CD4-positive, alpha-beta T cell treated with Interleukin-15 for 4 hours (primary cell): ENCODE measurements at places on chromosomes 2 and 18.

DNA sequence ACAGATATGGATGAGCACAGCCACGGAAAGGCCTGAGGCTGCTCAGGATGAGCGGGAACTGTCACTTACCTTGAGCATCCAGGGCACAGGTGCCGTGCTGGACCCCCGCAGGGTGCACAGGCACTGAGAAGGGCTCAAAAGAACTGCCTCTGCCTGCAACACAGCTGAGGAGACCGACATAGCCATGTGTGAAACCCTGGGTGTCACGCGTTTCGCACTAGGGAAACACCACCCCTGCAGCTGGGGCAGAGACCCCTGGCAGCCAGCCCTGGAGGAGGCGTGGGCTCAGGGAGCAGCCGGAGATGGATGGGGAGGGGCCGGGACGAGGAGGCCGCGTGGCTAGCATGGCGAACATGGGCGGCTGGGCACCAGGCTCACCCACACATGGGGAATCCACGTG lies 228.9 kb downstream of the EIPR1 start:
- no peak for DNase-seq

DNA sequence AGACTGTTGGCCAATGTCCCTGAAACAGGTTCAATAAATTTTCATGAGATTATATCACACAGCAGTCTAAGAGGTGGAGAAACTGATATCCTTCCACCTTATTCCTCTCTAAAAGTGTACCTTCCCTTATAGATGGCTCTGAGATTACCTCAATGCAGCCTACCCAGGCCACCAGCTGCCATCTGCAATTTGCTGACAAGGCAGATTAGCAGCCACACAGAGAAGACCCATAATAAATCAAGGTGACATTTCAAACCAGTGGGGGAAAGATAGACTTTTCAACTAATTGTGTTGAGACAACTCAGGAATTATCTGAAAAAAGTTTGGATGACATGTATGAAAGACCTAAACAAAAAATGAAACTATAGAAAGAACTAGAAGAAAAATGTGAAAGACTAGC lies 43.2 kb downstream of the ZBTB7C start:
- DNase-seq, result no peak

- DNase-seq, result no peak
Observed at GRCh38 chr2:37471994-37472393, 127.6 kb downstream of the QPCT start.

DNA sequence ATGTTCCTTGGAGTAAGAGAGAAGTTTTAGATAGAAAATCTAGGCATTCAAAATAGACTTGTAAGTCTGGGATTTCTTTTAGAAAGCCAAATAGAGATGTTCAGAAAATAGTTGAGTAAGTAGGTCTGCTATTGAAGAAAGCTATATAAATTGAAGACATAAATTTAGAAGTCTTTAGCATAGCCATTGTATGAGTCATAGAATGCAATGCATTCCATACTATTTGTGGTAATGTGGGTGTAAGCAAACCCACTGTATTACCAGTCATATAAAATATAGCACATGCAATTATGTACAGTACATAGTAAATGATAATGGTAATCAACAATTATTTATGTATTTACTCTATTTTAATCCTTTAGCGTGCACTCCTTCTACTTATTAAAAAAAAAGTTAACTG lies 14.1 kb downstream of the MC4R start:
- DNase-seq, result no peak

- DNase-seq, result no peak
Observed at GRCh38 chr2:23312996-23313606, 71.9 kb upstream of the KLHL29 start.

GRCh38 chr2:183070942-183071844 lies 7.4 kb upstream of the DUSP19 start:
- DNase-seq, result no peak

DNA sequence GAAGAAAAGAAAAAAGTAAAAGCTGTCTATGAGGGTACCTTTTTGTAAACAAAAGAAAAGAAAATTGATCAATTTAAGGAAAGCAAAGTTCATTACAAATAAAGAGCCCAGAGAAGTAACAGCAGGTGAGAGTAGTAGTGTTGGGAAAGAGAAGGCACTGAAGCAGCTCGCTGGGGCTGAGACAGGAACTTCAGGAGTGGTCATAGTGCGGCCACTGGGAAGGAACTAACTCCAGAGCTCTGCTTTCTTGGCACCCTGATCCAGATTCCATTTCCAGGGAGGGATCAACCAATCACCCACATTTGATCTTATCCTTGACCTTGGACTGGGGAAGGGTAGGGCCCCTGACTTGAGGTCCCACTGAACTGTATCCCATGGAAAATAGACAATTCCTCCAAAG lies 617.6 kb downstream of the CPS1 start:
- DNase-seq, result no peak

GRCh38 chr18:13530879-13531387 lies 195.4 kb downstream of the FAM210A start:
- no peak for DNase-seq

GRCh38 chr2:134232461-134232860 lies 21.4 kb upstream of the MGAT5 start:
- DNase-seq, result peak; percentile 50

DNA sequence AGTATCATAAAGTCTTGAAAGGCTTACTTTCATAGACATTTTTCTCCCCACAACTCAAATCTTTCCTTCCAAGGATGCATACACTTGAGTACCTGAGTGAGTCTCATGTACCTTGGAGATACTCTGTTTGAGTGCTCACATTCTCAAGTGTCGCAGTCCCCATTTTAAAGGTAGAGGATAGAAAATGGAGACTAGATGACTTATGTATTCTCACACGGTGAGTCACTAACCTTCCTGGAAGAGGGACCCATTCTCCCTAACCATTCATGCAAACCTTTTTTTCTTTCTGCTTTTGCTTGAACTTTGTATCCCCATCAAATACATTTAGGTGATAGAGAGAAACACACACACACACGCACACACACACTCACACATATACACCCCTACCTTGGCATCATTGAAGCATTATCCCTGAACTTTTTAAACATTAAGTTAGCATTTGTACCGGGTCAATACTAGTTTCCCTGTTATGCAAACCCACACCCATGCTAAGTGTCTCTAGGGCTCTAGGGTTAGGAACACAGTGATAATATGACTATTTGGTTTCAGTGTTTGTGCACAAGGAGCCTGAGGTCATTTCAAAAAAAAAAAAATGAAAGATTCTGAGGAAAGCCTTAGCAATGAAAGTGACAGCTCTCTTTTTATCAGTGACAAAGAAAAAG lies 236.2 kb downstream of the IKZF2 start:
- DNase-seq, result no peak

- no peak for DNase-seq
Observed at GRCh38 chr2:8615576-8616281, 66.1 kb upstream of the ID2 start.

DNA sequence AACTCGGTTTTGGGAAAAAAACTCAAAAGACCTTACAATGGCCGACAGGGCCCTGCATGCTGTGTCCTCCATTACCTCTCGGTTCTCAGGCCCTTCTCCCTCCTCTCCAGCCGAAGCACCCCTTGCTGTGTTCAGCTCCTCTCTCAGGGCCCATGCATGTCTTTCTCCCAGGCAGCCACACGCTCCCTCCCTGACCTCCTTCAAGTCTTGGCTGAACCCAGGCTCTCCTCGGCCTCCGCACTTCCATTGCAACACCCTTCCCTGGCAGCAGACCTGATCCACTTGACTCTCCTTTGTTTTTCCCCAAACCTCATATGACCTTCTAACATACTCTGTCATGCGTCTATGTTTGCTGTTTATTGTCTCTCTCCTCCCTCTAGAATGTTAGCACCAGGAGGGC lies 114.0 kb downstream of the CYP26B1 start:
- DNase-seq, result no peak

GRCh38 chr18:54209471-54210180 lies 14.8 kb downstream of the MBD2 start:
- DNase-seq, result no peak

DNA sequence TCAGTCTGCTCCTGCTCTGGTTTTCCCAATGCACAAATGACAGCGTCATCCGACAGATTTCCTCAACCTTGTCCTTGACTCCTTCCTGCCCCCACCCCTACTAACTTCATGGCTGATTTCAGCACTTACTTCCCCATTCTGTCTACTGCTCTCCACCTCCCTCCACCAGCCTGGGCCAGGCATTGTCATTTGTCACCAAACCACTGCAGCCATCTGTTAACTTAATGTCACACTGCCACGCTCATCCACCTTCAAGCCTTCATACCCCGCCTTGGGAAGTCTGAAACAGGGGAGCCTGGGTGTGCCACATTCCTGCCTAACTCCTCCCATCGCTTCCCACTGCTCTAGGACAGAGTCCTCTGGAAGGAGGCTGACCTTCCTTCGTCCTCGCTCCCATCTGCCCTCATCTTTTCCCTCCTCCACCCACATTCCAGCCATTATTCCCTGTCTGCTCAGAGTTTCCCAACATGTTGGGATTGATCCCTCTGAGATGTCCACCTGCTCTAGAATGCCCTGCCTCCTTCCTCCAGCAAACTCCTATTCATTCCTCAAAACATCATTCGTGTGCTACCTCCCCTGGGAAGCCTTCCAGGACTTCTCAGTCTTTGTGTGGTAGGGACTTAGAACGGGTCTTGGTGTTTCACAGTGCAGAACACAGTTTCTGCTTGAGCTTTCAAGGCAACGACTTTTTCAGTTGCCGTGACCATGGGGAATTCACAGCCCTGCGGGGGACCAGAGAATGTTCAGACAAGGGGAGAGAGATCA lies 42.2 kb upstream of the SMAD7 start:
- no peak for DNase-seq

- DNase-seq, result no peak
Observed at GRCh38 chr18:62554061-62554815, 31.4 kb downstream of the ZCCHC2 start.

- no peak for DNase-seq
Observed at GRCh38 chr18:25675123-25675850, 323.3 kb upstream of the ZNF521 start.
